Germinal center (tissue), 1 donor: ENCODE measurements at places on chromosomes 3 and 15.

GRCh38 chr3:112858410-112859069 lies 11.9 kb upstream of the CD200R1L start:
- no peak for DNase-seq

GRCh38 chr15:70025413-70026296 lies 72.1 kb downstream of the TLE3 start:
- DNase-seq: no peak

- DNase-seq: no peak
Observed at GRCh38 chr3:76352051-76352450, 566.7 kb upstream of the ZNF717 start.

DNA sequence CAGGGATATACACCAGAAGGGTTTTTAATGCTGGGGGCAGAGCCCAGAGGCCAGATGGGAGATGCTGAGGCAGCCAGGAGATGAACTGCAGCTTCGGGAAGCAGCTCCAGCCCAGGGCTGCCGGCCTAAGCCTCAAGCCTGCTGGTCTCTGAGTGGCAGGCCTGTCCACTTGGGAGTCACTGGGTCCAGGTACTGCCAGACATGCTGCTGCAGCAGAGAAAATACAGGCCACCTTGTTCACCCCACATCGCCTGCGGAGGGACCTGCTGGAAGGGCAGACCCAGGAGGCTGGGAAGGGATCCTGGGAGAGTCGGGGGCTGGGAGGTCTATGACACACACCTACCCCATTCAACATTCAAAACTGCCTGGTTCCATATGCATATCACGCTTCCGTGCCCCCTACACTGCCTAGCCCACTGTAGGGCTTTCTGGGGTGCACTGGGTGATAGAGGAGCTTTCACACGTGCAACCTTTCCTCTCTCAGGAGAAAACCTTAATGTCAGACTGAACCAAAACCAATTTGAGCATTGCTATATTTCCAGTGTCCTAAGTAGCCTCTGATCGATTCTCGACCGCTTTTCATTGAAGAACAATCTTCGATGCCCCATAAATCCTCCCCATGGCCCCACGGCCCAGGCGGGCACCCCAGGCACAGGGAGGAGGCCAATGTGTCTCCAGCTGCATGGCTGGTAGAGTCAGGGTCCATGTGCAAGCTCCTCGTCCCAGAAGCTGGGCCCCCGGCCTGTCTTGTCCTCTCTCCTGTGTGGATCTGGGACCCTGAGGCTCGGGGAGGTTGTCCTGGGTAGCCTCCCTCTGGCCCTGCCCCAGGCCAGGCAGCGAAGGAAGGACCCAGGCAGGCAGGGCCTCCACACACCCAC lies 147.4 kb downstream of the ATP10A start:
- no peak for DNase-seq

GRCh38 chr15:67678993-67679392 lies 136.5 kb downstream of the MAP2K5 start:
- DNase-seq: no peak
